Amygdala (tissue), 56 donors: ENCODE measurements at places on chromosomes 11 and 22.

DNA sequence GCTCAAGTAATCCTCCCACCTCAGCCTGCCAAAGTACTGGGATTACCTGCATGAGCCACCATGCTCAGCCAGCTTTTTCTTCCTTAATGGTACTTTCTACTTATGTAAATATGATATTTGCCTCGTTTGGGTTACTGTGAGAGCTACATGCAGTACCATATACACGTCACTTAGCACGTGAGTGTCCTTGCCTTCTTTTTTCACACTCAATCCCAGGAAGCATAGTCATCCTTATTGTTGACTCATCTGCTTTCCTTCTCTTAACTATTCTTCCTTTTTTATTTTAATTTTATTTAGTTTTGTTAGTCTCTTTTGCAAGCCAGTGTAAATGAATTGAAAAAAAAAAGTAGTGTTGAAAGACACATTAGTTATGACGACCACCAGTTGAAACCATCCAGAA lies 205.9 kb downstream of the HIPK3 start:
- DNase-seq: no peak

DNA sequence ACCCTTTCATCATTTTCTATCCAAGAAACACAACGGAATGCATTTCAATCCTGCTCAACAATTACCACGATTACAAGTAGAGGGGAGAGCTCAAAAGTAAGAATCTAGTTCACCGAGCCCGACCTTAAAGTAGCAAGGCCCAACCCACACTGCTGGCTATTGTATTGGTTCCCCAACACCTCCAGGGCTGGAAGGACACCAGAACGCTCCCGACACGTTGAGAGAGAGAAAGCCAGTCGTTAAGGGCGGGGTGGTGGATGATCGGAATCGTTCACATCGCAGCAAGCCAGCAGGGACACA lies 690 bp downstream of the CKAP5 start:
- DNase-seq: no peak

DNA sequence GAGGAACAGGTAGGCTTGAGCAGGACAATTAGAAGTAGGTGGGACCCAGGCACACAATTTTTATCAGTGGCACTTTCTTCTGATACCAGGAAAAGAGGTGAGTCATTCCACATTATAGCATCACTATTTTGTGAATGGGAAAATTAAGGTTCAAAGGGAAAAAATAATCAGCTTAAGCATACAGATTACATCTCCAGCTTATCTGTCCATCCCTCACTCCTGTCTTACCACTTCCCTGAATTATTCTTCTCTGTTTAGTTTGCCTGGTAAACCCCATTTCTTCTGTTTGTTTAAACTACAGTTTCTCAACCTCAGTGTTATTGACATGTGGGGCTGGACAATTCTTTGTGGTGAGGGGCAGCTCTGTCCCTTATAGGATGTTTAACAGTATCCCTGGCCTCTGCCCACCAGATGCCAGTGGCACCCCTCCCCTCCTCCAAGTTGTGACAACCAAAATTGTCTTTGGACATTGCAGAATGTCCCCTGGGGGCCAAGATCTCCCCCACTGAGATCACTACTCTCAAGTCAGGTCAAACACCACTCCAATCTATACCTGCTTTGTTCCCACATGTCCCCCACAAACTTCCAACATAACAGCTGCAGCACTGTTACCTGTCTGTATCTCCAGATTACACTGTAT lies 8.5 kb upstream of the XBP1 start:
- DNase-seq: no peak

GRCh38 chr22:42217752-42218280 lies 52.6 kb downstream of the TCF20 start:
- DNase-seq: no peak

DNA sequence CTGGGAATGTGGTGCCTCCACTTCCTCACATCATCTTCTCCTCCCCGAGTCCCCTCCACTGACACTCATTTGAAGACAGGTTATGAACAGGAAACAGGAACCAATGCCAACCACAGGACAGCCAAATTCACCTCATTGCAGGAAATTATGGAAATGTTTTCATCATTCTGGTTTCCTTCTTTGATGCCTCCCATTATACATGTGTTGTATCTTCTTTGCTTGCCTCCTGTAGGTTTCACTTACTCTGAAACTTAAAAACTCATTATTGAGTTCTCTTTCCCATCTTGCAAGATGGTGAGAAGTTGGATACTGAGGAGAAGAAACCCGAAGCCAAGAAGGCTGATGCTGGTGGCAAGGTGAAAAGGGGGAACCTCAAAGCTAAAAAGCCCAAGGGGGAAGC lies 108.5 kb downstream of the PHF21B start:
- DNase-seq: no peak

DNA sequence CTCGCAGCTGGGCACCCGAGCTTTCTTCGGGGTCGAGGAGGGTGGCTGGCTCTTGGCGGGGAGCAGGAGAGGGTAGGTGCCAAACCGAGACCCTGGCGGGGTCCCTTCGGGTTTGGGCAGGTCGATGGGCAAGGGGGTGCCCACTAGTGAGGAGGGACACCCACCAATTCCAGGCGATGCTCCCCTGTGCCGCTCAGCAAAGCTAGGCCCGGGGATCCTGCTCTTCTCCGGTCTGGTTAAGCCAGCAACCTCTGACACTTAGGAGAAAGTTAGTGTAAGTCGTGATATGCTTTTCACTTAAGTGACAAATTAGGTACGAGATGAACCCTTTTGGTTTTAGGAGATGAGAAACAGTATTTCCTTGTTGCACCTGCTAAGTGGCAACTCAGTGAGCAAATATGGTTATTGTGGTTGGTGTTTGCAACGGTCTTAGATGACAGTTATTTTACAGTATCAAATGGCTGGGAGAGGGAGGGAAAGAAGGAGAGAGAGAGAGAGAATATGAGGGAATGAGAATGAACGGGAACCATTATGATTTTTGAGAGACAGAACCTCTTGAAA lies 565 bp downstream of the NUCB2 start:
- no peak for DNase-seq

GRCh38 chr22:26709617-26710390 lies 52.4 kb downstream of the MIAT start:
- no peak for DNase-seq

- peak; percentile 53 for DNase-seq
Observed at GRCh38 chr22:20130731-20131596, 640 bp upstream of the ZDHHC8 start.

DNA sequence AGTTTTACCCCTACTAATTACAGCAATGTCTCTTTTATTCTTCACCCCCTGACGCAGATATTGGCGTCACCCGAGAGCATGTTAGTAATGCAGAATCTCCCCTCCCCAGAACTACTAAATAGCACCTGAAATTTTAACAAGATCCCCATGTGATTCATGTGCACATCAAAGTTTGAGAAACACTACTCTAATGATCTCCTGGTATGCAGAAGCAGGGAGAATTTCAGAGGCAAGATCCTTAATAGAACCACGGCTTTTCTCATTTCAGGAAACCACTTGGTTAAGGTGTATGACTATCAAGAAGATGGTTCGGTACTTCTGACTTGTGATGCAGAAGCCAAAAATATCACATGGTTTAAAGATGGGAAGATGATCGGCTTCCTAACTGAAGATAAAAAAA lies 5.3 kb downstream of the CD3G start:
- DNase-seq: no peak

GRCh38 chr22:26806445-26807175 lies 149.2 kb downstream of the MIAT start:
- DNase-seq: no peak

- no peak for DNase-seq
Observed at GRCh38 chr11:7844521-7844920, 47.8 kb upstream of the OR5P2 start.

DNA sequence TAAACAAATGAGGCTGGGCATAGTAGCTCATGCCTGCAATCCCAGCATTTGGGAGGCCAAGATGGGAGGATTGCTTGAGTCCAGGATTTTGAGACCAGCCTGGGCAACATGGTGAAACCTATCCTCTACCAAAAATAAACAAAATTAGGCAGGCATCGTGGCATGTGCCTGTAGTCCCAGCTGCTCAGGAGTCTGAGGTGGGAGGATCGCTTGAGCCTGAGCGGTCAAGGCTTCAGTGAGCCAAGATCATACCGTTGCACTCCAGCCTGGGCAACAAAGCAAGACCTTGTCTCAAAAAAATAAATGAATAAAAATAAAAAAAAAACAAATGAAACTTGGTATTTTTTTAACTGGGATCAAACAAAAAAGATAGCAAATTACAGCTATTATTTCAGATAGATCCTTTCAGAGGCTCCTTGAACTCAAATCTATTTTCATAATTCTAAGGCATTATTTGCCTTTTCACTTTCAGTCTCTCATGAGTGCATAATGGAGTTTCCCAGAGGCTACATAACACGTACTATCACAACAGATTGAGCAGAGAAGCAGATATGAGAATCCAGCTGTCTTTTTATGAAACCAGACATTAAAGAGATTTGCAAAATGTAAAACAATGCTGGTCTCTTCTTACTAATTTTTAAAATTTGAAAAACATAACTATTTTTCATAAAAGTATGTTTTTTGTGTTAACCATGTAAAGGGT lies 23.1 kb downstream of the DDIAS start:
- no peak for DNase-seq

DNA sequence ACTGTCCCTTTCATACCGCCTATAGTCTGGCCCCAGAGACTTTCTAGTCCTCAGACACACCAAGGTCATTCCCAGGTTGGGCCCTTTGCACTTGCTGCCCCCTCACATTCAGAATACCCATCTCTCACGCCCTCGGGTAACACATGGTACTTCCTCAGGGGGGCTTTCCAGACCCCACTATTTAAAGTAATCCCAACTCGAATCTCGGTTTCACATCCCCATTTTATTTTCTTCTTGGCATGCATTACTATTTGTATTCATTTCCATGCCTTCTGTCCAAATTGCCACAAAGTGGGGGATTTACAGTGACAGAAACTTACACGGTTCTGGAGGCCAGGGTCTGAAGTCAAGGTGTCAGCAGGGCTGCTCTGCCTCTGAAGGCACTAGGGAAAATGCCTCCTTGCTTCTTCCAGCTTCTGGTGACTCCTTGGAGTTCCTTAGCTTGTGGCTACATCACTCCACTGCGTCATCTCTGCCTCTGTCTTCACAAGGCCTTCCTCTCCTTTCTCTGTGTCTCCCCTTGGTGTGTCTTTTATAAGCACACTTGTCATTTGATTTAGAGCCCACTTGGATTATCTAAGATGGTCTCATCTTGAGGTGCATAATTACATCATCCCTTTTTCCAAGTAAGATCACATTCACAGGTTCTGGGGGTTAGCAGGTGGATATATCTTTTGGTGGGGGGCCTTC lies 15.1 kb downstream of the RCN1 start:
- no peak for DNase-seq

DNA sequence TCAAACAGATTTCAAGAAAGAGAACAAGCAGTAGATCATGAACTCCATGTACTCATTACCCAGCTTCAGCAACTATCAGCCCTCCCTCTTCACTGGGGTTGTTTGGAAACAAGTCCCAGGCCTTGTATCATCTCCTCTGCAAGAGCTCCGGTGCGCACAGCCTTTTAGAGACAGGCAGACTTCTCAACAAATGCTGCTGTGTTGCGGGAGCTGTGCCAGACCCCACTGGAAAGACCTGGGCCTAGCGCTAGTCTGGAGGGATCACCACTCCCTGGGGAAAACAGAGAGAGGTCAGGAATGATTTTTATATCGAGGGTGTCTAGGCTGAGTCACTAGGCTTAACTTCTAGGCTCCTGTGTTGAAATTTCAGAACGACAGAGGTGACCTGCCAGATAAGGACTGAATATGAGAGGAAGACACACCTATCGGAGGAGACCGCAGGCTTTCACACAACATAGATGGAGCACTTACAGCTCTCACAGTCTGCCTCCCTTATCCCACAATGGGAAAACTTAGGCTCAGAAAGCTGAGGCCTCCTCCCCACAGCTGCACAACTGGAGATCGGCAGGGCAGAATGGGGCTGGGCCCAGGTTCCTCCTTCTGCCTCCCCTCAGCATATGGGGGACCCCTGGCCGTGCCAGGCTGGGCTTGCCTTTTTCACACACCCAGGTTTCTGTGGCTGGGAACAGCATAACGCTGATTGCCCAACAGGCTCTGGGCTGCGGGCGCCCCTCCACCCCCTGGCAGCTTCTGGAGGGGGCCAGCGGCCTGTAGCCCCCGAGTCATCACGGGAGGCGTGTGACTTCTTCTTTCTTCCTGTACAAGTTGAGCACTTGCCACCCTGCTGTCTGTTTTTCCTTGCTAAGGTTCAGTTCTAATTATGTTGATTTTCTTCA lies 86.0 kb downstream of the PKNOX2 start:
- DNase-seq: no peak

GRCh38 chr11:12287374-12288211 lies 89.8 kb upstream of the PARVA start:
- no peak for DNase-seq

- DNase-seq: no peak
Observed at GRCh38 chr11:104583857-104584256, 314.4 kb downstream of the CASP12 start.

GRCh38 chr22:22168941-22169867 lies 75.4 kb upstream of the VPREB1 start:
- no peak for DNase-seq

- DNase-seq: no peak
Observed at GRCh38 chr11:26297189-26297975, 34.5 kb upstream of the ANO3 start.

DNA sequence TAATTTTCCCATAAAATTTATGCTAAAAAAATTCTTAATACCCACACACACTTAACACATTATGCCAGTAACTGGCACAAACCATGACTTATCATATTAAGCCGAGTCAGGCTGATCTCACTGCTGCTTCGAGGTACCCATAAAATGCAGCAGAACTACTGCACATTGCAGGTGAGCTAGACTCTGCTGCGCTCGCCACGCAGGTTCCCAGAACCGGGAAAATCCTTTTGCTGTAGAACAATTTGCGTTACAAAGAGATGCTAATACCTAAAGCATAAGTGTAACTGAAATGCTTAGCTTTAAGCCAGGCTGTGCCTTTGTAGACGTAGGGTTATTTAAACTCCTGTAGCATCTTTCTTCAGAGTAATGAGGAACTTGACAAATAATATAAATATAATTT lies 200.3 kb downstream of the MSANTD4 start:
- DNase-seq: no peak

GRCh38 chr11:3684819-3685172 lies 13.6 kb upstream of the CHRNA10 start:
- DNase-seq: no peak

- no peak for DNase-seq
Observed at GRCh38 chr11:46034041-46034440, 87.2 kb downstream of the PHF21A start.

DNA sequence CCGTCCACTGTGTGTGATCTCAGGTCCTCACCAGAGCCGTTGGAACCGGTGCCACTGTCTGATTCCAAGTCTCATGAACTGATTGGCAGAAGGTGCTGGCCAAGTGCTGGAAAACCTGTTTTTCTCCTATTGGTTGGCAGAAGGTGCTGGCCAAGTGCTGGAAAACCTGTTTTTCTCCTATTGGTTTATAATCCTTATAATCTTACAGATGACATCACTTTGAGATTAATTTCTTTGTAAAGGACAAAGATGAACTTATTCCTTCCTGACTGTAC lies 1106.3 kb downstream of the BRD1 start:
- no peak for DNase-seq
